ENCODE measurements at places on chromosomes 7 and 10.

GRCh38 chr7:97499204-97499603 is 232.7 kb upstream of the TAC1 start:
- DNase-seq, result no peak

DNA sequence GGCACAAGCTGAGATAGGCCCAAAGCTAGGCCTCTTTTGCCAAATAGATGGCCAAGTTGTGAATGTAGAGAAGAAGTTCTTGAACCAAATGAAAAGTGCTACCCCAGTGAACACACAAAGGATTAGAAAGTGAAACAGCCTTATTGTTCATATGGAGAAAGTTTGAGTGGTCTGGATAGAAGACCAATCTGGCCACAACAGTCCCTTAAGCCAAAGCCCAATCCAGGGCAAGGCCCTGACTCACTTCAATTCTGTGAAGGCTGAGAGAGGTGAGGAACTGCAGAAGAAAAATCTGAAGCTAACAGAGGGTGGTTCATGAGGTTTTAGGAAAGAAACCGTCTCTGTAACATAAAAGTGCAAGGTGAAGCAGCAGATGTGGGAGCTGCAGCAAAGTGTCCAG is 18.7 kb upstream of the ATP6V0A4 start:
- no peak for DNase-seq

DNA sequence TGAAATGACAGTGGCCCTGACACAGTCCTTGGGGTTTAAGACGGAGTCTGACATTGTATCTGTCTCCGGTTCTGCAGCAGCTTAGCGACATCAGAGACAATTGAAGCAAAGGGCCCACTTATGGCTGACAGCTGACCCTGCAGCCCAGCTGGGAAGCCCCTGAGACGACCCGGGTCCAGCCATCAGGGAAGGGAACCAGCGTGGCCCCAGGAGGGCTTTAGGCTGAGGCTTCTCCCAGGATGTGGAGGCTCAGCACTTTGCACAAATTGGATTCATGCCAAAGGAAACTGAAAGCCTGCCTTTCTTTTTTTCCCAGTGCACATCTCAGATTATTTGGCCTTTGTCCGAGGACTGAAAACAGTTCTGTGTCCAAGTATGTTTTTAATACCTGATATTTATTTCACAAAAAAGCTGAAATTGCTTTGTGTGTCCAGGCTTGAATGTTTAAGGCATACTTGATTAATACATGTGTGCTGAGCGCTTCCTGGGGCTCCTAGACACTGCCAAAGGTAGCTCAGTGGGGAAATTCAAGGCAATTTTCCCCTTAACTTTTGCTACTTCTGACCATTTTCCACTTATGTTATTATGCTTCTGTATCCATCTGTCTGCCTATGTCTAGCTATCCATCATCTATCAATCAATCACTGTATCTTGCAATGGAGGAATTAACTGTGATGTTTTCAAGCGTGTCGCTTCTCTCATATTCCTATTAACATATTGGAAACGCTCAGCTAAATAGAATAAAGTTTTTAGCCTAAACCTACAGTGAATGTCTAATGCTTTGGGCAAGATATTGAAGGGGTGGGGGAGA is 34.8 kb downstream of the KLF6 start:
- no peak for DNase-seq

GRCh38 chr7:108270385-108271015 is 140.3 kb upstream of the LAMB4 start:
- no peak for DNase-seq

DNA sequence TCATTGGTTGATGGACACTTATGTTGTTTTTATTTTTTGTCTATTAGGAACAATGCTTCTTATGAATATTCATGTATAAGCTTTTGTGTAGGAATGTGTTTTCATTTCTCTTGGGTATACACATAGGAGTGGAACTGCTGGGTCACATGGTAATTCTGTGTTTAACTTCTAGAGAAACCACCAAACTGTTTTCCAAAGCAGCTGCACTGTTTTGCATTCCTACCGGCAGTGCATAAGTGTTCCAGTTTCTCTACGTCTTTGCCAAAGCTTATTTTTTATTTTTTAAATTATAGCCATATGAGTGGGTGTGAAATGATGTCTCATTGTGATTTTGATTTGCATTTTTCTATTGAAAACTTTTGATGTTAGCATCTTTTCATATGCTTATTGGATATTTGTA is 51.3 kb downstream of the ADK start:
- DNase-seq, result no peak

DNA sequence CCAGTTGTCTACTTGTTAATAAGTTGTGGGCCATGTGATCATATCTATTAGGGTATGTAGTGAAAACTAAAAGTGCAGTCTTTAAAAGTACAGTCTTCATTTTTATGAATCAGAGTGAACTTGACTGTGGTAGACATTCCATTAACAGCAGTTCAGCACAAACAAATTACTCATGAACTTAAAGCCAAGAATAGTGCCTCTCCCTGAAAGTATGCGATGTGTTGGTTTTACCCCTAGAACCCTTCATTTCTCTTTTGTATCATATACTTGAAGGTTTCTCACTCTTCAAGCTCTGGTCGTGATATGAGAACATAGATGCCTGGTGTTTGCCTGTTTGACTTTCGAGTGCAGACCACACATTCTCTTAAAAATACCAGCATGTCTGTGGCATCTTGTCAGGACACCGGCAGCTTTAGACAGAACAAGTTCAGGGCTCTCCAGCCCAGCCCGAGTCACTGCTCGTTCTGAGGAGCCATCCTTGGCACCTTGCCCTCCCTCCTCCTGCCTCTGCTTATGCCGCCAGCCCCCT is 159.3 kb downstream of the LCOR start:
- DNase-seq, result no peak

GRCh38 chr10:28963539-28964221 is 286.4 kb downstream of the BAMBI start:
- no peak for DNase-seq

- no peak for DNase-seq
Measured at GRCh38 chr7:98284335-98285036, 3.0 kb downstream of the BRI3 start.

All from stimulated activated CD8-positive, alpha-beta memory T cell treated with anti-CD3 and anti-CD28 coated beads, Interleukin-4, amount 100 ng/mL, for 1 hour (primary cell).